Spinal cord (tissue), 10 donors: ENCODE measurements at places on chromosomes 5 and 9.

GRCh38 chr5:153985498-153985897, 53.2 kb downstream of the FAM114A2 start:
- no peak for DNase-seq

GRCh38 chr9:18404434-18405029, 69.4 kb upstream of the ADAMTSL1 start:
- peak; percentile 55 for DNase-seq

- no peak for DNase-seq
These were observed 84.7 kb downstream of the HSD17B3 start for GRCh38 chr9:96217294-96217707.

DNA sequence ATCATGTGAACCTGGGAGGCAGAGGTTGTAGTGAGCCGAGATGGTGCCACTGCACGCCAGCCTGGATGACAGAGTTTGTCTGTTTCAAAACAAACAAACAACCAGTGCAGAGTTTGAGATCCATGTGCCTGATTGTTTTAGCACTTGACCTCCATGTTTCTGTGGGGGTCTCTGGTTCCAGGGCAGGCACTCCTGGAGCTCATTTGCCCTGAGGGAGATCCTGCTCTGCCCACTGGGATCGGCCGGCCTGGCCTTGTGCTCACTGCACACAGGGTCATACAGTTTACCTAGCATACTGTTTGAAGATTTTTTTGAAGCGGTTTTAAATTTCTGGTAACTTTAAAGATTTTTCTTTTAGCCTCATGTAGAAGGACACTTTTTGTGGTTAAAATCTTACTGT, 78.4 kb downstream of the EHMT1 start:
- DNase-seq, result no peak

DNA sequence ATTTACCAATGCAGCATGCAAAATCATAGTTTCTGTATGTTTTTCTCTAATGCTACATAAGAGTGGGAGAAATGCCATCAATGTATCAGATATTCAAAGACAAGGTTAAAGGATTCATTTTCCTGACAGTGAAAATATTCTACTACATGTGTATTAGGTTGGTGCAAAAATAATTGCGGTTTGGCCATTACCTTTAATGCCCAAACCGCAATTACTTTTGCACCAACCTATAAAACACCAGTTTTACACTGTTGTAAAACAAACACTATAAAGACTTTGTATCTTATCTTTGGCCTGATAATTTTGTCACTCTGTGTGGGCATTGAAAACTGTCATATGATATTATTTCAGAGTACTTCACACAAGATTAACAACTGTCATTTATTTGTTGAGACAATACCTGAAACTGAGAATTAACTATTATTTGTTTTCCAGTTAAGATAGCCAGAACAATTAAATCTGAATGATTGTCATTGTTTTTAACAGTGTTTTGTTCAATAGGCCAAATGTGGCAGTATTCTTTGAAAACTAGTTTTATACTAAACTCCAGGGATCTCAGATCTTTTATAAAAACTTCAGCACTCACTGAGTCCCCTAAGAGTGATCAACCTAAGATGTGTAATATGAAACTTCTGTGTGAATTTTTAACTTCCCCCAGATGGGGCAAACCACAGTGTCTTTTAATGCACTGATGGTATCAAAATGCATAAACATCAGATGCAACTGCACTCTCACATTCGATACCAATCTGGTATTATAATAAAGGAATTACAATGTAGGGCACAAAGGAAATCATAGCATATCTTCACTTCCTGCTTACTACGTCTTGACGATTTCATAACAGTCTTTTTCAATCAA, 53.8 kb upstream of the FBN2 start:
- no peak for DNase-seq

DNA sequence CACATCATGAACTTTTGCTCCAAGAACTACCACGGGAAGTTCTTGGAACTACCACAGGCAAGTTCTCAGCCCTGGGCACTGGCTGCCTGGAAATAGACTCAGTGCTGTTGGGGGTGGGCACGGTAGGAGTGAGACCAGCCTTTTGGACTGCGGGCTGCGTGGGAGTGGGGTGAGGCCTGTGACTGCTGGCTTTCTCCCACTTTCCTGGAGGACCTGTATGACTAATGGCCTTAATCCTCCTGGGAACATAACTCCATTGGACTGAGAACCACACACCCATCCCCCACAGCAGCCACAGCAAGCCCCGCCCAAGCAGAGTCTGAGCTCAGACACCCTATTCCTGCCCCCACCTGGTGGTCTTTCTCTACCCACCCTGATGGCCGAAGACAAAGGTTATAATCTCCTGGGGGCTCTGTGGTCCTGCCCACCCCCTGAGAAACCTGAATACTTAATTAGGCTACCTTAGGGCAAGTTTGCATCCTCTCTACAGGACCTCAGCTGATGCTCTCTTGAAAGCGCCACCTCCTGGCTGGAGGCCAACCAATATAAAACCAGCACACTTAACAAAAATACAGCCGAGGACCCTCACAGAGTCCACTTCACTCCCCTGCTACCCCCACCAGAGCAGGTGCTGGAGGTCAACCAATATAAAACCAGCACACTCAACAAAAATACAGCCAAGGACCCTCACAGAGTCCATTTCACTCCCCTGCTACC, 112.6 kb downstream of the CACNA1B start:
- no peak for DNase-seq

- DNase-seq, result no peak
These were observed 25.6 kb downstream of the ABL1 start for GRCh38 chr9:130860458-130861316.

GRCh38 chr9:101465326-101465915, 29.8 kb upstream of the ALDOB start:
- peak; percentile 38 for DNase-seq

DNA sequence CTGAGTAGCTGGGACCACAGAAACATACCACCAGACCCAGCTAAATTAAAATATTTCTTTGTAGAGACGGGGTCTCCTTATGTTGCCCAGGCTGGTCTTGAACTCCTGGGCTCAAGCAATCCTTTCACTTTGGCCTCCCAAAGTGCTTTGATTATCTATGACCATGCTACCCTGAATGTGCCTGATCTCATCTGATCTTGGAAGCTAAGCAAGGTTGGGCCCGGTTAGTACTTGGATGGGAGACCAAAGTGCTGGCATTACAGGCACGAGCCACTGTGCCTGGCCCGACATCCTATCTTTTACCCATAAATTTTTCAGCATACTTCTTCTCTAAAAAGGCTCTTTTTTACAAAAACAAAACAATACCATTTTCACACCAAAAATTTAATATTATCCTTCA, 137.0 kb upstream of the LRRTM2 start:
- no peak for DNase-seq

GRCh38 chr5:138953387-138954256, 78.5 kb upstream of the LRRTM2 start:
- DNase-seq, result no peak

DNA sequence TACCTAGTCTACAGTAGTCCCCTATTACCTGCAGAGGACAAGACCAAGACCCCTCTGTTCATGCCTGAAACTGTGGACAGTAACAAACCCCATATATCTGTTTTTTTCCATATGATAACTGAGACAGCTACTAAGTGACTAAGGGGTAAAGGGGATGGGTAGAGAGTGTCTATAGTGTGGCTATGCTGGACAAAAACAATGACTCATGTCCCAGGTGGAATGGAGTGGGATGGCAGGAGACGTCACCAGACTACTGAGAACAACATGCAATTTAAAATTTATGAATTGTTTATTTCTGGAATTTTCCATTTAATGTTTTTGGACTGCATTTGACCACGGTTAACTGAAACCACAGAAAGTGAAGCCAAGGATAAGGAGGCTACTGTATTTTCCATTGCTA, 171.8 kb downstream of the AGTPBP1 start:
- no peak for DNase-seq

DNA sequence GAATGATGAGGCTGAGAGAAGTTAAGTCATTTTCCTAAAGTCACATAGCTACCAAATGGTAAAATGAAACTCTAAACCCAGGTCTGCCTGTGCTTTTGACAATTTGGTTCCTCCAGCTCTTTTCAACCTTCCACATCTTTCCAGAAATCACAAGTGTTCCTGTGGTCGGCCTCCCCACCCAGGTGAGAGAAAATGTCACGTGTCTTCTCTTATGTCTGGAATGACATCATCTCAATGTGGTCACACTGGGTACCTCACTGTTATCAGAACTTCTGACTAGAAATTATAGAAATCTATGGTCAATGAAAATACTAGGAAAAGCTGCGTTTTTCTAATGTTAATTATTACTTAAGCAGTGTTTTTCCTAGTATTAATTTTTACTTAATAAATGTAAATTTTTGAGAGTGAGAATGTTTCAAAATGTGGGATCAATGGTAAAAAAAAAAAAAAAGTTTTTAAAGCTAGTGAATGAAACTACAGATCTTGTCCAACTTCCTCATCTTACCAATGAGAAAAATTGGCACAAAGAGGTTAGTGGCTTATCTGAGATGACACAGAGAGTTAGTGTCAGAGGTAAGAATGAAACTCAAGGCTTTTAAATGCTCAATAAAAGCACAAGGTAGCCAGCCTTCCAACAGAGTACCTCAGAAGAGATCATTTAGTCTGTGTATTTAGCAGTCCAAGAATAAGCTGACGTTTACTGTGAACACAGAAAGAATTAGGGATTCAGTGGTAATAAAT, 228.7 kb upstream of the NR4A3 start:
- DNase-seq, result no peak

DNA sequence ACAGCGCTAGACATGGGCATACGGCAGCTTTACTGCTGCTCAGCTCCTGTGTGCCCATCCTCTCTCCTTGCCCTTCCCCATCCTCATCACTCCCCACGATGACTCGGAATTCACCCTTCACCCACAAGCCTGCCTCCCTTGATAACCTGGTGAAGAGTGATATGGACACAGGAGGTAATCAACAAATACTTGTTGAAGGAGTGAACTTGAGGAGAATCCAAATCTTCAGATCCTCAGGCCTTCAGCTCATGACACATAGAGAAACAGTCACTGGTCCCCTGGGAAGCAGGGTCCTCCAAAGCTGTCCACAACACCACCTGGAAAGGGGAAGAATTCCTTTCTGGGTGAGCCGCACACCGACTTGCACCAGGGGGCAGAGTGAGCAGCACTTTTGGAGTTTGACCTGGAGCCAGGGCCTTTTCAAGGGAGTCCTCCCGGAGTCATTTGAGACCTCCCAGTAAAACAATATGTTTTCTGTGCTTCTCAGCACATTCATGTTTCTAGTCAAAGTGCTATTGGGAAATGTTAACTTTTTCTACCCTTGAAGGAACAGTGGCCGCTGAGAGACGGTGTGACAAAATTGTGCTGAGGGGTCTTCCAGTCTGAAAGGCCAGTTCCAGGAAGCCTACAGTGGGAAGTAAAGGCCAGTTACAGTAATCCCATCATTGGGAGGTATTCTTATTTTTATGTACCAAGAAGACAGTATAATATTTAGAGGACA, 332.3 kb downstream of the CWC27 start:
- DNase-seq, result peak; percentile 48

DNA sequence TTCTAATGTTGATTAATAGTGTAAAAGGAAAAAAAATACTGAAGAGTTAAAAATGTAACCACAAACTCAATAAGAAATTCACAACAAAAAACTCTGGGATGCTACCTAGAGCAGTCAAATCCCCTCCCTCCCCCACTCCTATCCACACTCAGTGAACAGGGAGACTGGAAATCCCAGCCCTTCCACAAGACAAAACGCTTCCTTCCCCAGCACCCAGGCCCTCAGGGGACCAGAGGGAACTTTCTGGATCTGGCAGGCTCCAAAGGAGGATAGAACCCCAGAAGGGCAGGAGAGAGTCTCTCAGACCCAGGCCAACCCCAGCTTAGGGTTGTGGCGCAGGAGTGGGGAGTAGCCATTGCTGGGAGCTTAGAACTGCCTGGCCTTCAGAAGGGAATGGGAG, 55.0 kb downstream of the DCP2 start:
- no peak for DNase-seq

DNA sequence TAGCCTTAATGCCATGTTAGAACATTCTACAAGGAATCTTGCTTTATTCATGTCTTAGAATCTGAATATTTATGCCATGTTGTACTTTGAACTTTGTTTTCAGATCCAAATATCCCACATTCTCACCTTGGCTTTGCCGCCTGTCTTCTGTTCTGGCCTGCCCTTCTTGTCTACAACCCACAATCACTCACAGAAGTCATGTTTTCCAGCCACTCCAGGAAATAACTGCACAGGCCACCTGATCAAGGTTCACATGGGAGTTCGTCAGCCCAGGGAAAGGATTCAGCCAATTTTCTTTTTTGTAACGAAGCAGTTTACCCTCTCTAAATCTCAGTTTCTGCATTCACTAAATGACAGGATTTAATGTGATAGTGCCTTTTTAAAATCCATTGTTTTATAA, 70.5 kb downstream of the JAKMIP2 start:
- DNase-seq, result no peak

DNA sequence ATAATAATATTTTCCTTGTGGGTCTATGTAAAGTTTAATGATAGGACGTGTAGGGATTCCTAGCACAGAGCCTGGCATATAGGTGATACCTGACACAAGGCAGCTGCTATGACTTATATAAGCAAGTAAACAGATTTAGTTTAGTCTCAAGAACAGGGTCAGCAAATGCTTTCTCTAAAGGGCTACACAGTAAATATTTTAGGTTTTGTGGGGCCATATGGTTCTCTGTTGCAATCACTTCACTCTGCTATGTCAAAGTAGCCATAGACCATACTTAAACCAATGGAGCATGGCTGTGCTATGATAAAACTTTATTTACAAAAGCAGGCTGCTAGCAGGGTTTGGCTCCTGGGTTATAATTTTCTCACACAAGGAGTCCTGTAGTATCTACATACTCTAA, 204.8 kb upstream of the KLF4 start:
- DNase-seq, result no peak

- no peak for DNase-seq
These were observed 98.7 kb downstream of the RAPGEF6 start for GRCh38 chr5:131536211-131536826.

DNA sequence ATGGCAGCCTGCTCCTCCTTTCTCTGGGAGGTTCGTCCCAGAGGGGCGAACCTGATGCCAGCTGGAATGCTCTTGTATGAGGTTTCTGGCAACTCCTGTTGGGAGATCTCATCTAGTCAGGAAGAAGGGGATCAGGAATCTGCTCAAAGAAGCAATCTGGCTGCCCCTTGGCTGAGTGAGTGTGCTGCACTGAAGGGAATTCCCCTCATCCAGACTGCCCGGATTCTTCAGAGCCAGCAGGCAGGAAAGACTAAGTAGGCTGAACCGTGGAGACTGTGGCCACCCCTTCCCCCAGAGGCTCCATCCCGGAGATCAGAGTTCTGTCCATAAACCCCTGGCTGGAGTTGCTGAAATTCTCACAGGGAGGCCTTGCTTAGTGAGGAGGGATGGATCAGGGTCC, 476.0 kb downstream of the CSNK1G3 start:
- DNase-seq, result no peak
